ENCODE measurements at places on chromosomes 12 and 14.

DNA sequence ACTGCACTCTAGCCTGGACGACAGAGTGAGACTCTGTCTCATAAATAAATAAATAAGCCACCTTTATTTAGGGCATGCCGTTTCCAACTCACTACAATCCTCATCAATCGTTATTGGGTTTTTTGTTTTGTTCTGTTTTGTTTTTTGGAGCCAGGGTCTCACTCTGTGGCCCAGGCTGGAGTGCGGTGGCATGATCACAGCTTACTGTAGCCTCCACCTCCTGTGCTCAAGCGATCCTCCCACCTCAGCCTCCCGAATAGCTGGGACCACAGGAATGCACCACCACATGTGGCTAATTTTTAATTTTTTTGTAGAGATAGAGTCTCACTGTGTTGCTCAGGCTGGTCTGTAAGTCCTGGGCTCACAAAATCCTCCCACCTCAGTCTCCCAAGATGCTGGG is 3.6 kb upstream of the ANAPC5 start:
- DNase-seq, result no peak

DNA sequence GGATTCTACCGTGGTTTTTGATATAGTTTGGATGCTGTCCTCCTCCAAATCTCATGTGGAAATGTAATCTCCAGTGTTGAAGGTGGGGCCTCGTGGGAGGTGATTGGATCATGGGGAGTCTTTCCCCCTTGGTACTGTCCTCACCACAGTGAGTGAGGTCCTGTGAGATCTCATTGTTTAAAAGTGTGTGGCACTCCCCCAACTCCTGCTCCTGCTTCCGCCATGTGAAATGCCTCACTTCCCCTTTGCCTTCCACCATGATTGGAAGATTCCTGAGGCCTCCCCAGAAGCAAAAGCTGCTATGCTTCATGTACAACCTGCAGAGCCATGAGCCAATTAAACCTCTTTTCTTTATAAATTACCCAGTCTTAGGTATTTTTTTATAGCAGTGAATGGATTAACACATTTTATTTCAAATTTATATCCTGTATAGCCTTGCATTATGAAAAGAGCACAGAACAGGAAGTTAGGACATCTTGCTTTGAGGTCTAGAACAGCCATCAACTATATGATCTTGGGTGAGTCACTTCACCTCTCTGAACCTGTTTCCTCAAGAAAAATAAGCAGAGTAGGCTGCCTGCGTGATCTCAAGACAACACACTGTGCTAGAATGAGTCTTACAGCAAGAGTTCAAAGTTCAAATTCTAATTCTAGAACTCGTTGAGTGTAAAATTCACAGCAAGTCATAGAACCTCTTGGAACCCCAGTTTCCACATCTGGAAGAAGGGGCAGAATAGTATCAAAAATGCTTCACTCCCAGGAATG is 160.9 kb upstream of the EEA1 start:
- DNase-seq, result no peak

DNA sequence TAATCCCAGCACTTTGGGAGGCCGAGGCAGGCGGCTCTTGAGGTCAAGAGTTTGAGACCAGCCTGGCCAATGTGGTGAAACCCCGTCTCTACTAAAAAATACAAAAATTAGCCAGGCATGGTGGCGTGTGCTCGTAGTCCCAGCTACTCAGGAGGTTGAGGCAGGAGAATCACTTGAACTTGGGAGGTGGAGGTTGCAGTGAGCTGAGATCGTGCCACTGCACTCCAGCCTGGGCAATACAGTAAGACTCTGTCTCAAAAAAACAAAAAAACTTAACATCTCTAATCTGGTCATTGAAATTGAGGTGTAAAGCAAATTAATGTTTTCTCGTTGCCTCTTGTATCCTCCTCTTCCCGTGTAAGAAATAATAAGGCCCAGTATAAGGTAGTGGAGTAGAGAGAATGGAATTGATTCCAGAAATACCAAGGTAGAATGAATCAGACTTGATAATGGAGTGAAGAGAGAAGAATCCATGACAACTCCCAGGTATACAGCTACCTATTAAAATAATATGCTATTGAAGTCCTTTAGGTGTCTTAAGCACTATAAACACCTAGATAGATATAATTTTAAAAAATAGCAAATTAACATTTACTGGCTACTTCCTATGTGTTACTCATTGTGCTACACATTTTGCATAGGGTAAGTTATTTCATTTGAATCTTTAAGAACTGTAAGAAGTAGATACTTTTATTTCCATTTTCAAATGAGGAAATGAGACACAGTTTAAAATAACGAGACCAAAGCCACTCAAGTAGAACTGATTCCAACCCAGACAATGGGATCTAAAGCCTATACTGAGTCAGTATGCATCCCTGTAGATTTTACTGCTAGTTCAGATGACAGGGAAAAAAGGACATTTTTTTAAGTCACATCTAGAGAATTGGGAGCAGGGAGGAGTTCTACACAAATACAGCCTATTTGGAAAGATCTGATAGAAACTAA is 23.2 kb downstream of the RAP1B start:
- no peak for DNase-seq

GRCh38 chr12:11746024-11746771 is 96.7 kb downstream of the ETV6 start:
- no peak for DNase-seq

DNA sequence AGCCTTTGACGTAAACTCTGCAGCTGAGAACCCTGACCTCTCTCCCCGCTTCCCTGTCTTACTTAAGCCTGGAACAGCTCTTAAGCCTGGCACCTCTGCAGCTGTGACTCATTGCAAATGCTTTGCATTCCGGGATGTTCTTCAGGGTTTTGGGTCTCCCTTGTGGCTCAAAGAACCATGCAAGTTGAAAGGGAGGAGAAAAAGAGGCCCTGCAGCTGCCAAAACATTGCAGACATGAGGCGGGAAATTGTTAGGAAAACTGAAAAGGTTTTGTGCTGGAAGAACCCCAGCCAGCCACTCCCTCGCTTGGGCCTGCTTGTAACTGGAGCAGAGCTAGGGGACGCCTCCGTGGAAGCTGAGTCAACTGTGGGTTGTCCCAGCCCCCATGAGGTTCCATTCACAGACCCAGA is 60.2 kb upstream of the FERMT2 start:
- DNase-seq, result no peak

GRCh38 chr12:1130164-1130563 is 139.1 kb downstream of the ERC1 start:
- no peak for DNase-seq

DNA sequence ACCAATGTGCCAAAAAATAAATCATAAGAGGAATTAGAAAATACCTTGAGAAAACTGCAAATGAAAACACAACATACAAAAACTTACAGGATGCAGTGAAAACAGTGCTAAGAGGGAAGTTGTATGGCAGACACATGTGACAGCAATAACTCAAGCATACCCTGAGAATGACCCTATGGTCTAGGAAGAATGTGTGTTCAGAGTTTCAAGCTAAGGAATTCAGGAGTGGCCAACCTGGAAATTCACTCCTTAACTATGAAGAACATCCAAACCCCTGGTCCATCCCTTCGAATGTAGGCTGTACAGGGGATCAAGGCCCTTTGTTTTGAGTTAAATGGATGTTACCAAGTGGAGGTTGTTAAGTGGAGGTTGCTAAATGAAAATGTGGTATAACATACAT is 16.7 kb upstream of the TTC9 start:
- DNase-seq, result no peak

- DNase-seq, result no peak
Measured at GRCh38 chr12:46149905-46150304, 118.9 kb downstream of the SLC38A1 start.

DNA sequence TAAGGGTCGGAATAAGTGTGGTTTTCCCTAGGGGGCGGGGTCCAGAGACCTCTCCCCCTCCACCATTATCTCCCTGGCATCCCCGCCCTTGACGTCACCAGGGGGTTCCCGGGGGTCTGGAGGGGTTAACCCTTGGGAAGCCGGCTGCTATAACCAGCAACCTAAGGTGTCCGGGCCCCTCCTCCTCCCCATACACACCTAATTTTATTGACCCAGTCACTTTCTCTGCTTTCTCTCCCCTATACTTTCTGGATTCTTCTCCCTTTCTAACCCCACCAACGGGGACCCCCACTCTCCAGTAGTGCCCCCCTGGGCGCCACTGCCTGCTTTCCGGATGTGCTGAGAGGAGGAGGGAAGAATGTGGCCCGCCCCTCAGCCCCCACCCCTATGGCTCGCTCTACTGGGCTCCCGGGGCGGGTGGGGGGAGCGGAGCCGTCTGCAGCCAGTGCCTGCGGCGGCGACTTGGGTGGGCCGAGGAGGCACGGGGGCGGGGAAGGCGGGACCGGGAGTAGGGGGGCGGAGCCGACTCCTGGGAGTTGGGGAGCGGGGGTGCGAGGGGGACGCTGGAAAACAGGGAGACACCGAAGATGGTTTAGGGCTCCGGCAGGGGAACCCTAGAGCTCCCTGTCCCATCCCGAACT is 1.8 kb downstream of the GLI1 start:
- no peak for DNase-seq

DNA sequence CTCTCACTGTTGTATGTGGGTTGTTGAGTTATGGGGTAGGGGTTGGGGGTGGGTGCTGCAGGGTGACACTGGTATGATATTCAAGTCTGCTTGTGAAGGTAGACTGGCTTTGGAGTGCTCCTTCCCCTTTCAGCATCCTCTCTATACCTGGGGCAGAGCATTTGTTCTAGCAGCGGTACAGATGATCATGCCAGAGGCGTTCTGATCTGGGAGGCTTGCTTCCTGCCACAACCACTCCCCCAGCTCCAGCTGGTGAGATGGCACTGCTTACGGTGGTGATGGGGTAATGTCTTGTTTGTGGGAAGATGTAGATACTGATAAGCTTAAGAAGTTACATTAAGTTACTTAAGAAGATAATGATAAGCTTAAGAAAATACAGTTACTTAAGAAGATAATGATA is 131.8 kb downstream of the ERC1 start:
- DNase-seq, result no peak

DNA sequence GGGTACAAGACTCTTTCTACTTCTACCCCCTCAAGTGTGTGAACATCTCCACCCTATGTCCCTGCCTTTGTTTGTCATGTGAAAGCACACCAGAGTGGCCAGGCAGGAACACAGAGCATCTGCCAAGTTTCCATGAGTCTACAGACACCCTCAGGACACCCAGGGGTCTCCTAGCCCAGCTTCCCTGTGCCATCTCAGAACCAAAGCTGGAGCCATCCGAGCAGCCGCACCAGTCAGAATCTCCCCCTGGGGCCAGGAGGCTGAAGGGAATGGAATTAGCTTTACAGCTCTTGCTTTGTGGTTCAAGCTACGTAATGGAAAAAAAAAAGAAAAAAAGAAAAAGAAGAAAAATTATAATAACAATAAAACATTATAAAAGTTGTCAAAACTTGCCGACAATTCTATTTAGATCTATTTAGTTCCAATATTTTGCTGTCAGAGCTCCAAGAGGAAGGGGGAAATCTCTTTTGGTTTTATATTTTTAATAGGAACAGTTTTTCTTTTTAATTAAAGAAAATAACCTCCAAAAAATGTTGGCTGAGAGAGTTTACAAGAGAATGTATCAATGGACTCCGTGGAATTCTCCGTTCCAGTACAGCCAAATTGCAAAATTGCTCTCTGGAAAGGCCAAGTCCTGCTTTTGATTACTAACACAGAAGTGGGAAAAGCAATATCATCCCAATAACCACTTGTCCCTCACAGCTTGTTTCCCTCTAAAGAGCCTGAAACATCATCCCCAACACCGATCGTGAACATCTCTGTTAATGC is 37.1 kb downstream of the TBX5 start:
- no peak for DNase-seq

- no peak for DNase-seq
Measured at GRCh38 chr14:78612666-78613065, 442.5 kb downstream of the NRXN3 start.

DNA sequence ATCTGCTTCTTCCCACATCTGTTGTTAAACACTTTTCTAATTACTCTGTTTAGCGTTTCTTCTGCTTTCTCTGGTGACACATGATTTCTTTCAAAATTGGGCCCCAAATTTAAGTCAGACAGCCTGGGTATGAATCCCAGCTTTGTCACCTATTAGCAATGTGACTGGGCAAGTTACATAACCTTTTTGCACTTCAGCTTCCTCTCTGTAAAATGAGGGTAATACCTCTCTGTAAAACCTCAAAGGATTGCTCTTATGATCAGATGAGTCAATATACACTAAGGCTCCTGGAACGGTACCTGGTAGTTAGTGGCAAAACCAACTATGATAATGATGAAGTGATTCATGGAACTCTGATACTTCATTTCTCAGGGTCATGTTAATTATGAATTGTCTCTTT is 33.0 kb downstream of the E2F7 start:
- DNase-seq, result no peak

- no peak for DNase-seq
Measured at GRCh38 chr12:93003531-93004239, 74.6 kb upstream of the EEA1 start.

GRCh38 chr12:57619434-57620244 is 8.4 kb downstream of the ARHGEF25 start:
- no peak for DNase-seq

DNA sequence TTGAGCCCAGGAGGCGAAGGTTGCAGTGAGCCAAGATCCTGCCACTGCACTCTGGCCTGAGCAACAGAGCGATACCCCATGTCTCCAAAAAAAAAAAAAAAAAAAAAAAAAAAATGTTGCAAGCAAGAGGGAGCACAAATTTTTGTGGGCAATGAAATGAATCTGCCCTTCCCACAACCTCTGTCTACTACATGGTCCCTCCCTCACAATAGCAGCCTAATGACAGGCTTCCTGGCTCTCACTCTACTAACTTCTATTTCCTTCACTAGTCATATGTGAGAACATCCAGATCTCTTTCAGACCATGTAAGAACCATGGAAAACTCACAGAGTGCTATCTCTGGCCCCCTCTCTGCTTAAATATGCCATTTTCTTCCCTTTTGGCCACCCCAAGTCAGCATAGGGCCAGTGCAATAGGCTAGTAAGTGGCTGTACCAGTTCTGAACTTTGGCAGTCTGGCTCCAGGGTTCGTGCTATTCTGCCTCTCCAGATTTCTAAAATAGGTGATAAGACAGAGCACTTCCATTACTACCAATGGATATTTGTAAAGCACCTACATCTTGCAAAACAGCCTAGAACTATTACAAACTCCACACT is 7.1 kb downstream of the OSBPL8 start:
- no peak for DNase-seq

DNA sequence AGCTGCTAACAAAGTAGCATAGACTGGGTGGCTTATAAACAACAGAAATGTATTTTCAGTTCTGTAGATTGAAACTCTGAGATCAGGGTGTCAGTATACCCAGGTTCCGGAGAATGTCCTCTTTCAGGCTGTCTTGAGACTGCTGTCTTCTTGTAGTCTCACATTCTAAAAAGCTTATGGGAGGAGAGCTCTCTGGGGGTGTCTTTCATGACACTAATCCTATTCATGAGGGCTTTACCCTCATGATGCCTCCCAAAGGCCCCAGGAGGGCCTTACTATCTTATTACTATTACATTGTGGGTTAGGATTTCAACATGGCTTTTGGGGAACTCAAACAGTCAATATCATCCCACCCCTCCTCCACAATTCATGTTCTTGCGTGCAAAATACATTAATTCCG is 94.3 kb downstream of the AEBP2 start:
- DNase-seq, result no peak

DNA sequence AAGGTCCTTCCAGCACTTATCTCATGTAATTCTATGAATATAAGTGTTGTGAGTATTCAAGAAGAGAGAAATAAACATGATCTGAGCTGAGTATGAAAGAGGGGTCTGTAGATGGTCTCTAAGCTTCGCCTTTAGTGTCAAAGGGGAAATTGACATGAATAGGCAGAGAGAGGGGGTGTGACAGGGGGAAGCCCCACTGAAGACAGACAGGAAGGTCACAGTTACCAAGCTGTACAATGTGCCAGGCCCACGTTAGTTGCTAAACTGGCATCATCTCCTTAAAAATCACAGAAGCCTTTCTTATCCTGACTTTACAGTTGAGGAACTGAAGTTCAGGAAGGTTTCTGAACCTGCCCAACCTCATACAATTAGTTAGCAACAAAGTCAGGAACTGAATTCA is 7.6 kb downstream of the ARHGEF40 start:
- DNase-seq, result no peak
